ENCODE measurements at places on chromosomes 1 and 21.
A peak's percentile ranks its signal among the peaks of the same experiment; 100 is the strongest.

DNA sequence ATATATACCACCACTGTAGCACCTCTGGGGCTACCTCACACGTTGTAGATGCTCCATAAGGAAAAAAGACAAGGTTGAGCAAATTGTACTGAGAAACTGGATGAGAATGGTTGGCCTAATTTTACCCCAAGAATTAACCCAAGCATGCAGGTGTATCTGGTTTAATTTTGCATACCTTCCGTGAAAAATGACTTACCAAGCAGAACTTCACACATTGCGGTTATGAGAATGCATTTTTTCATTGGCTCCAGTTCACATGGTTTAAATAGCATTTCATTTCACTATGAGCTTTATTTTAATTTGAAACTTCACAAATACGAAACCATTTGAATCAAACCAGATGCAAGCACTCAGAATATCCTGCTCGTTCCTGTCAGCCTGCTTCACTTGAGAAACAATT, 512.2 kb downstream of the LTN1 start:
- no peak for DNase-seq

- DNase-seq: no peak
These were observed 73.6 kb upstream of the NEGR1 start for GRCh38 chr1:72355899-72356298.

- DNase-seq: no peak
These were observed 1.2 kb downstream of the RXFP4 start for GRCh38 chr1:155942578-155943141.

DNA sequence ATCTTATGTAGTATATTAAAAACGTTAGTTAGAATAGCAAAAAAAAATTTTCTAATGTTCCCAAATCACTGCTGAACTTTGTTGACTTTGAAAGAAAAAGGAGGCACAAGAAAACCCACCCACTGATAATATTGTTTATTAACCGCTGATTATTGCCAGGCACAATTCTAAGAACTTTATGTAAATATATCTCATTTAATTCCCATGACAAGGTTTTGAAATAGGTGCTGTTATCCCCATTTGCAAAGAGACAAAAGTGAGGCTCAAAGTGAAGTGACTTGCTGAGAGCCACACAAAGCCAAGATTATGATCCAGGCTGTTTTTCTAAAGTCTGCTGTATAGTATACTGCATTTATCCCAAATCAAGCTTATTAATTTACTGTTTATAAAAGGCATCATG, 56.4 kb downstream of the SASS6 start:
- no peak for DNase-seq

DNA sequence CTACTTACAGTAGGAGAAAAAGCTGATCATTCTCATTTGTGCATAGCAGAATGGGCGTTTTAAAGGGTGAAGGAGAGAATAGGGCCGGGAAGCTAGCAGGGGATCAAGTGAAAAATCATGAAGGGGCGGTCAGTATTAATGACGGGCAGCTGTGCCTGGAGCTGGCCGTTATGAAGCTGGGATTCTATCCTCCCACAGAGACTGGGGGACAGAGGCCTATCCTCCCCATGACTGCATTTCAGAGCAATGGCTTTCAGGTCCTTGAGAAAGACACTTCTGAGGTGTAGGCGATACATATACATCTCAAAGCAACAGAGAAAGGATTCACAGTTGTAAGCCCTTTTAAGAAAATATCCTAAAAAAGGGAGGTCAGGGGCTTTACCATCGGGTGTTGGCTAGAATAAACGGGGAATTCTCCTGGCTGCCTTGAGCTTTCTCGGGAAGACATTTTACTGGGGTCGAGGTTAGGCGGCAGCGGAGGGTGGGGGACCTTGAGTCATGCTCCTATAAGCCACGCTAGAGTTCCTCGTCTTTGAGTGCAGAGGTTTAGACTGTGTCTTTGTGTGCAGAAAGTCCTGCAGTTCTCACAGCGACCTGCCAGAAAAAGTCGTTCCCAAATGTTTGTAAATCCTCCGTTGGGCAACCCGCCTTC, 559 bp upstream of the MTARC2 start:
- no peak for DNase-seq

- DNase-seq: no peak
These were observed 181.3 kb downstream of the ATP6V1G3 start for GRCh38 chr1:198359024-198359653.

DNA sequence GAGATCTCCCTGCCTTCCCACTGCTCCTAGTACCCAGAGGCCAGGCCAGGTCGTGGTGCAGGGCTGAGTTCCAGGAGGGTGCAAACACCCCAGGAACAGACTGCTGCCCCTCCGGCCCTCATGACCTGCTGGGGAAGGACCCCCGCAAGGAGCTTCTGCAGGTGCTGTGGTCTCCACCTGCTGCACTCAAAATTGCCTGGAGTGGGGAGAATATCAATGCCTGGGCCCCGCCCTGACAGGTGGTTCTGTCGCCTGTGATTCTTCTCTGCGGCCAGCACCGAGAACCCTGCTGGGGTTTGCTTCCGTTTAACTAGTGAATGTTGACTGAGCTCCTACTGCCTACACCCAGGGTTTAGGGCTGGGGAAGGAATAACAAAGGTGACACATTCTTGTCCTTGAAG, 2.1 kb upstream of the TFF3 start:
- no peak for DNase-seq

GRCh38 chr1:22832414-22832786, 121.8 kb downstream of the EPHB2 start:
- DNase-seq: no peak

DNA sequence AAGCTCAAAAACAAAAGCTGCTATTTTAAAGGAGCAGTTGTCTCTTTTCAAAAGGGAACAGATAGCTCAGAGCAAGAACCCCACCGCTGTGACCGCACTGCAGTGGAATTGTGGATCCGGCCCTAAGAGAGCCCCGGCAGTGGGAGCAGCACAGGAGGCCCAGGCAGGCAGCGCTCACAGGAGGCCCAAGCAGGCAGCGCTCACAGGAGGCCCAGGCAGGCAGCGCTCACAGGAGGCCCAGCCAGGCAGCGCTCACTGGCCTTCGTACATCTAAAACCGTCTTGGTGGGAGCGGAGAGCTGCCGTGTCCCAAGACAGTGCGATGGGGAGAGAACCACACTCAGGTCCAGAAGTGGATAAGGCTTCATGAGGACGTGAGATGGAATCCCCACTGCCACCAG, 4.0 kb downstream of the TFF3 start:
- DNase-seq: no peak

- DNase-seq: no peak
These were observed 8.0 kb downstream of the MECR start for GRCh38 chr1:29222686-29223085.

- peak; percentile 47 for DNase-seq
These were observed 19.5 kb upstream of the ADAR start for GRCh38 chr1:154627257-154628120.

DNA sequence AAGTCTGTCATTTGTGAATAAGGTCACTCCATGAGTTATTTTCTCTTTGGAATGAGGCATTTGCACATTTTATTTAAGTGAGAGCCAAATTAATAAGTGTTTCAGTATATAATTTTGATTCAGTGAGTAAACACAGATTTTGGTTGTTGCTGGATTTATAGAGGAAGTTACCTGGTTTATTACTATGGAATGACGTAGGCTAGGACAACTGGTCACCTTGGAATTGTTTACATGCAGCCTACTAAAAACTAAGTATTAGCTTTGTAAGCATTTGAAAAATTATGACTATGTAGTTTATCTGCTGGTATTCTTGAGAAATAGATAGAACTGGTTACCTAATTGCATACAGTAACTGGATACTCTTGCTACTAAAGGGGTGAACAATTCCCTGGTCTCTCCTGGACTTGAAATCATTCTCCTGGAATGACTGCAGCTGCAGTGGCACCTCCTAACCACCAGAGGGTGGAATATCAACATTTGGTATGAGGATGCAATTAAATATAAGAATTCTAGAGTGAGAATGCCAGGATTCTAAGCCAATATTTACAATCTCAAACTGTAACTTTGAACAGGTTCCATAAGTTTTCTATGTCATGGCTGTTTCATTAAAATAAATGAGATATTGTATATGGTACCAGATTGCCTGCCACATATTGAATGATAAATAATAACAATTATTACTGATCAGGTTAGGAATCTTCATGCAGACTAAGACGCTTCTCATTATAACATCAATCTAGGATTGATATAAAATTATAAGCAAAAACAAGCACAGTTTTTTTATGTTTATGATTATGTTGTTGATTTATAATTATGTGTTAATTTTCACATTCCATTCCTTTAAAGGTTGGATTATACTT, 3.5 kb upstream of the KRTAP27-1 start:
- DNase-seq: no peak

GRCh38 chr1:65209005-65209885, 61.2 kb downstream of the AK4 start:
- no peak for DNase-seq

DNA sequence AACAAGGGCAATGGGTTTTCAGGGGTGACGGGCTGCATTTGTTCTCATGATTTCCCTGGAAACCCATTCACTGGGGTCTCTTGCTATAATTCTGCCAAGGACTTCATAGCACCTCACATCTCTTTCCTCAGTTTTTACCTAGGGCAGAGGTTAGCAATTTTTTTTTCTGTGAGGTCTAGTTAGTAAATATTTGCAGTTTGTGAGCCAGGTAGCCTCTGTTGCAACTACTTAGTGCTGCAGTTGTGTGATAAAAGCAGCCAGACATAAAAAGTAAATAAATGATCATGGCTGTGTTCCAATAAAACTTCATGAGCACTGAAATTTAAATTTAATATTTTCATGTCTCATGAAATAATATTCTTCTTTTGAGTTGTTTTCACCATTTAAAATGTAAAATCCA, 37.7 kb downstream of the IFI44 start:
- DNase-seq: no peak

- DNase-seq: no peak
These were observed 51.3 kb upstream of the RUNX1 start for GRCh38 chr21:35100349-35100811.

- DNase-seq: no peak
These were observed 175.9 kb downstream of the LHX8 start for GRCh38 chr1:75310067-75310466.

- no peak for DNase-seq
These were observed 37.9 kb upstream of the PTPRF start for GRCh38 chr1:43492826-43493225.

GRCh38 chr21:26408511-26408910, 164.6 kb downstream of the CYYR1 start:
- DNase-seq: no peak

GRCh38 chr1:151710187-151710840, 6.3 kb downstream of the CELF3 start:
- no peak for DNase-seq

DNA sequence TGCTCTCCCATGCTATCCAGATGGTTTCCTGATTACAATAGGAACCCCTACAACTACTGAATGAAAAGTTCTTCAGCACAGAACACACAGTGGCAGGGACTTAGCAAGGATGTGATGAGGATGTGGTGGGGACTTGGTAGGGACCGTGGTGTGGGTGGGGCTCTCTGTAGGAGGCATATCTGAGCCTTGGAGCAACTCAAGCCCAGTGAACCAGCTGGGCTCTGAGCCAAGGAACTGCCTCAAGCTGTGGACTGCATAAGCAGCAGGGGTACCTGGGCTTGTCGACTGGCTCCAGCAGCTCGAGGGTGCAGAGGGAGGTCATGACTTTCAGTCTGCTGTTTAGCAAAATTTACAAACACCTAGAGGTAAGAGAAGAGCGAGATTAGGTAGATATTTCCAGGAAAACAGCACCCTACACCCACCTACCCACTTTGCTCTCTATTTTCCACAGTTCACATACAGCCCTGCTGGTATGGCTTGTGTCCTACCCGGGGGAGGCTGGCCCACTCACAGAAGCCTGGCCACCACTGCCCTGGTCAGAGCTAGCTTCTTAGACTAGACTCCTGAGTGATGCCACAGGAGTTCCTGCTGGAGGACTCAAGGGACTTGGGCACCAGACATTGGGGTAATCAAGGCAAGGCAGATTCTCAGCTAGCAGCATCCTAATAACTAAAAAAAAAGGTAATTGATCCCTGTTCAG, 86.8 kb upstream of the GCLM start:
- no peak for DNase-seq

DNA sequence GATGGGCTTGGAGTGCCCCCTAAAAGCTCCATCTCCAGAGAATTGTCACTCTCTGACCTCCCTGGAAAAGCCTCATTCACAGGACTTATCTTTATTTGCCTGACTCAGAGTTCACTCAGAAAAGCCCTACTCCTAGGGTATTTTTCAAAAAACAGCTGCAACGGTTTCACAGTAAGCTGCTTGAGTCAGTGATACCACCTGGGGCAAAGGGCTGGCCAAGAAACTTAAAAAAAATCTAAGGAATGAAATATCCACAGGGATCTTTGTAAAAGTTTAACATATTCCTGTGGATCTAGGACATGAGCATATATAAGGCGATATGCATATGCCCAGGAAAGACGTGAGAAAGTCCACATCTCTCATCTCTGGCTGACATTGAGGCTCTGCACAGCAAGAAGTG, 33.8 kb upstream of the TSPAN2 start:
- no peak for DNase-seq

- DNase-seq: no peak
These were observed 149.8 kb downstream of the PTPRC start for GRCh38 chr1:198788561-198789064.

DNA sequence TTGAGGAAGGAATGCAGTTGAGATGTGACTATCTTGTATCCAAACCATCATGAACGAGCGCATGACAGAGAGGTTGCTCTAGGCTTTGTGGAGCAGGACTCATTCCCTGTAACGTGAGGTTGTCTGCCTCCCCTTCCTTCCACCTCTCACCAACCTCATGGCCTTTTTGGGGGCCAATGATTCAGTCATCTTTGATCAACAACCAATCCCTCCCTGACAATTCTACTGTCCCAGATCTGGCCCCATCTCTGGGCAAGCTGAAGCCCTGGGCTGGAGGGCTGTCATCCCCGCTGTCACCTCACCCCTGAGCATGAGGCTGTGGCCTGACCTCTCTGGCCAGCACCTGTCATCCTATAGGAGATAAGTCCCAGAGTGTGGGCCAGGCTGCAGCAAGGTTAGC, 19.7 kb downstream of the MTARC1 start:
- no peak for DNase-seq

DNA sequence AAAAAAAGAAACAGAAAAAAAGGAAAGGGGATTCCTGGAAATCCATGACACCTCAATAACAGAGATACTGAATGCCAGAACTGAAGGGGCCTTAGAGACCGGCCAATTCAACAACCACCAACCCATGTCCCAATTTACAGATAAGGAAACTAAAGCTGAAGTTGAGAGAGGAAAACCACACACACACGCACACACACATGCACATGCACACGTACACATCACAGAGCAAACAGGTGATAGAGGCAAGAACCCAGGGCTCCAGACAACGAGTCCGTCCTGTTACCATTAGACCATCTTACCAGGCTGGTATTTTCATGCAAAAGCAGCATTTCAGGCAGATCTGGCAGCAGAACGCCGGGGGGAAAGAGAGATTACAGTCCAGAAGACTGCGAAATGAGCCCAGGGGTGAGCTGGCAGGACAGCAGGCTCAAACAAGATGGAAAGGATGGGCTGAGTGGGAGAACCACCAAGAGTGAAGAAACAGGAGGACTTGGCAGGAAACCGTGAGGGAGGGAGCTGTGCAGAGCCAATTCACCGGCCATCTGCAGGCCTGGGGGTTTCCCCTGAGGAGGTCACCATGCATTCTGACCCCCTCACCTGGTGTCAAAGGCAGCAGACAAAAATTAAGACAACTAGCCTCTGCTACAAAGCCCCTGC, 43.5 kb downstream of the PAFAH2 start:
- no peak for DNase-seq

- DNase-seq: no peak
These were observed 613.3 kb downstream of the PLPP3 start for GRCh38 chr1:55965981-55966461.

All from GM12892 (cell line).